ENCODE measurements at places on chromosomes 6 and 20.

GRCh38 chr6:85403331-85404015, 46.4 kb upstream of the NT5E start:
- no peak for DNase-seq

- no peak for DNase-seq
Measured at GRCh38 chr20:7264137-7264536, 496.7 kb downstream of the BMP2 start.

DNA sequence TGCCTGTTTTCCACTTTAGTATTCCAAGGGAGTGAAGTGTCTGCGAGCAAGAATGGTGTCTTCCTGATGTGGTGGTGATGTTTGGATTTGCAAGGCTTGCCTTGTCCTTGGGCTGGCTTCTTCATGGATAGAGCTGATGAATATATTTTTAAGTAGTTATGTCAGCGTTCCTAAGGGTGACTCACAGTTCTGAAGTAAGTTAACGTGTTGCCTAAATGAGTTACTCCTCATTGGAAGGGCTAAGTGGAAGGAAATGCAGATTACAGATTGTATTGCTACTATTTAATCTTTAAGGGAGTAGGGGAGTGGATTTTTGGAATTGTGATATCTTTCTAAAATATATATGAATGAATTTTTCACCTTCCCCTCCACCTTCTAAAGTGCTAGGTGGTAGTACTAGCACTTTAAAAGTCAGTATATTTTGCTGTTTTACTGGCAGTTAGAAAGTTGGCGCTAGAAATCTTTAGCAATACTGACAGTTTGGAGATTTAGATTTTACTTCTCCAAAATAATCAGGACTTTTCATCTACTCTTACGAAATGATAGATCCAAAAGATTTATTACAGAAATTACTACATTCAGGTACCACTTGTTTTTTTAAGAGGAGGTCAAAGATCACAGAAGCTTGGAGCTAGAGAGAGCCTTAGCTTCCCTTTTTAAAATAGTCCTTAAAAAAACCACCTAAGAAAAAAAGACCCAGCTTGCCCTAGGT, 197.4 kb downstream of the JARID2 start:
- no peak for DNase-seq

DNA sequence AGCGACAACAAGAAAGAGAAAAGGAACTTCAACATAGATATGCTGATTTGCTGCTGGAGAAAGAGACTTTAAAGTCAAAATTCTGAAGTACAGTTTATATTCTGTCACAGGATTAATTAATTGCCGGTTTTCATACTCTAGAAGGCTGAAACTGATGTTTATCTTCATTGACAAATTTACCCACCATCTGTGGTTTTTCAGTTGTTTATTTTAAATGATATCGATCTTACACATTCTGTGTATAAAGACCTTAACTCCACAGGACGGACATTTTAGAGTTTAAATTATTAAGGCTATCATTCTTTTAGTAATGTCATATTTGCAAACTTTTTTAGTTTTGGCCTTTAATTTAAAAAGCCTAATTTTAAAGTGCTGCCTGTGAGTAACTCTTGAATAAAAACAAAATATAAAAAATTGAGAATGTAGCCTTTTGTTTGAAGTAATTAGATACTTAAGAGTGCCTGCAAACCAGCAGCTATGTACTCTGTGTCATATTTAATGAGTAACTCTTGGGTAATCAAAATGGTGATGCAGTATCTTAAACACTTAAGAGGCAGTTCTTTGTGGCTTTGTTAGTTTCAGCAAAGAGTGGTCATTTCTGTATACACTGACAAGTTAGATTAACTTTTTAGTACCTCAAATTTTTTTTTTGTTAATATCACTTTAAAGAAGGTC, 59.3 kb downstream of the CDC5L start:
- no peak for DNase-seq

GRCh38 chr6:152184573-152184916, 377.1 kb downstream of the ESR1 start:
- DNase-seq: no peak

DNA sequence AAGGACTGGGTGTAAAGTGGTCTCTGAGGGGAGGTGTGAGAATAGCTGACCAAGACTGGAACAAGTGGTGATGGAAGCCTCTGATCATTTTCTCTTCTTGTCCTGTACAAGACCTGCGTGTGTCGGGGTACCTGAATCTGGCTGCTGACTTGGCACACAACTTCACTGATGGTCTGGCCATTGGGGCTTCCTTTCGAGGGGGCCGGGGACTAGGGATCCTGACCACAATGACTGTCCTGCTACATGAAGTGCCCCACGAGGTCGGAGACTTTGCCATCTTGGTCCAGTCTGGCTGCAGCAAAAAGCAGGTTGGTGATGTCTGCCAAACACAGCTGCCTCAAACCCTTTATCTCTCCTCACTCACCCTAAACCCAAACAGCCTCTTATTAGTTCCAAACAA, 1.7 kb upstream of the HSD17B8 start:
- no peak for DNase-seq

DNA sequence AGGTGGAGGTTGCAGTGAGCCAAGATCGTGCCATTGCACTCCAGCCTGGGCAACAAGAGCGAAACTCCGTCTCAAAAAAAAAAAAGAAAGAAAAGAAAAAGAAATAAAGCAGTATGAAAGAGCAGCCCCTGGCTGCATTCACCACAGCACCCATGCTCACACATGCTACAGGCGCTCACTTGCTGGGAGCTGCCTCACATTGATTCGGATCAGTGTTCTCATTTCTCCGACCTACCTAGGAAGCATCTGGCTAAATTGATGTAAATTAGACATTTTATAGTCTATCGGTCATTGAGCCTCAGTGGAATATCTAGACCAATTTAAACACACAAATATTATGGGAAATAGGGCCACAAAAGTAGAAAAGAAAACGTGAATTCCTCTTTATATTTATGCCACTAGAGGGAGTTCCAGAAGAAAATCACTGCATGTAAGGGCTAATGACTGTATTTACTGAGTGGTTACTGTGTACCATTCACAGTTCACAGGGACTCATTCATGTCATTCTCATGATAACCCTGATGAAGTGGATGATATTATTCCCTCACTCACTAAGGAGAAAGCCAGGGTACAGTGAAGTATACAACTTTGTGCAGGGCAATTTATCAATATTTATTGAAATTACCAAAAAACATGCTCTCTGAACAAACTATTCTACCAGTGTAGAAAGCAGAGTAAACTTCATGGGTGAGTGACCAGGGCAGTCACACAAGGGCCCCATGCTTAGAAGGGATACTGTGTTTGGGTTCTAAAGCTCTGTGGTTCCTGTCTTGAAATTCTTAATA, 5.3 kb upstream of the MOG start:
- no peak for DNase-seq

GRCh38 chr6:97293198-97293696, 10.2 kb upstream of the MMS22L start:
- no peak for DNase-seq

DNA sequence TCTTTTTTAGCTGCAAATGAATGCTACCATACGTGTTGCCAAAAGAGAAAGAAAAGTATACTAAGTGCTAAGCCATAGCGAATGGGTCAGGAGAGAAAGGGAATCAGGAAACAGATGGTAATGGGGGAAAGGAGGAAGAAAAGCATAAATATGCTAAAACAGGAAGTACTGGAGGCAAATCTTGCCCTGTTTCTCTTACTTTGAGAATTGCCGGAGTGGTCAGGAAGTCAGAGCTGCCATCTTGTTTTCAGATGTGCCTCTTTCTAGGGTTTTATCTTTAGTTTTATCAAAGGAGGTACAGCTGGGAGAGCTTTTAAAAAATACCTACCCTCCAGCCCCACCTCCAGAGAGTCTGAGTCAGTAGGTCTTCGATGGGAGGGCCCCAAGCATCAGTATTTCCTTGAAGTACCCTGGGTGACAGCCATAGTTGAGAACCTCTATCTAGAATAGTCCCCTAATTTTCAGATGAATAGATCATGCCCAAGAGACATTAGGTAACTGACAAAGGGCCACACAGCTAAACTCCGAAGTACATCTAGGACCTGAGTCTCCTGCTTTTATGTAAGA, 193.3 kb downstream of the CLIC5 start:
- DNase-seq: no peak

GRCh38 chr6:28161410-28162079, 19.9 kb downstream of the ZKSCAN8 start:
- peak; percentile 72 for DNase-seq

DNA sequence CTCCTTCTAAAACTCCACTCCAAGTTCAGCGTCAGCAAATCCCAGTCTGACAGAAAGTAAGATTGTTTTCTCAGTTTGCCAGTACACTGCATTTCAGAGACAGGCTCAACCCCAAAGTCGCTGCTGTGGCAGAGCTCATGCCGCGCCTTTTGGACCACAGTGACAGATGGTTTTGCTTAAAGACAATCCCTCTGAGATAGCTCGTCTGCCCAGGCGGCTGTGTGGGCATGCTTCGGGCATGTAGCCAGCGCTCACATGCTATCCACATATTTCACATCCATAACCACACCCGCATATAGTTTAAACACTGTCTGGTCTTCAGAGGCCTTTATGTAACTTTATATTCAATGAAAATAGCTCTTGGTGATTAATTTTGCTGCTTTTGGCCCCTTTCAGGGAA, 14.7 kb upstream of the PXDC1 start:
- no peak for DNase-seq

DNA sequence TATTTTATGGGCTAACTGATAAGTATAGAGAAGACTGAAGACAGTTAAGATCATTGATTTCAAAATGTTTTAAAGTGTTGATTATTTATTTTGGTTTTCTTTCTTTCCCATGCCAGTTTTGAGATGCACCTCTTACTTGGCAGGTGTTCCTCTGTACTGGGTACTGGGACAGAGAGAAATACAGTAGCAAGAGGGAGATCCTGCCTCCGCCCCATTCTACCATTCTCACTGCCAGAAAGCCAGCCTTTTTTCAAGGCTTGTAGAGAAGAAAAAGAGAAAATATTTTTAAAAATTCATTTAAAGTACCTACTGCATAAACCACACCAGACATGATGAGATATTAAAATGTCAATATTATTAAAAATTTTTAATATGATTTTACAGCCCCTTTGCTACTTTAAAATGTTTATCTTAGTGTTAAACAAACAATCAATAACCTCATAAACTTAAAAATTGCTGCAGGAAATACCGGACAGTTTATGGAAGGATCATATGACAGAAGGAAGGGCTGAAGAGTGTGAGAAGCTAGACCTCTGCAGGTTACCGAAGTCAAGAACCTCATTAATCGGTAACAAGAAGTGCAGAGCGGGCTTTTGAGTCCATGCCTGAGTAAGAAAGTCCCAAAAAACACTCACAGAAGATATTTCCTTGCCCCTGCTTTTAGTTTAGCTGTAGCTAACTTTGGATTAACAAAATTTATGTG, 117.8 kb upstream of the ESR1 start:
- DNase-seq: no peak

DNA sequence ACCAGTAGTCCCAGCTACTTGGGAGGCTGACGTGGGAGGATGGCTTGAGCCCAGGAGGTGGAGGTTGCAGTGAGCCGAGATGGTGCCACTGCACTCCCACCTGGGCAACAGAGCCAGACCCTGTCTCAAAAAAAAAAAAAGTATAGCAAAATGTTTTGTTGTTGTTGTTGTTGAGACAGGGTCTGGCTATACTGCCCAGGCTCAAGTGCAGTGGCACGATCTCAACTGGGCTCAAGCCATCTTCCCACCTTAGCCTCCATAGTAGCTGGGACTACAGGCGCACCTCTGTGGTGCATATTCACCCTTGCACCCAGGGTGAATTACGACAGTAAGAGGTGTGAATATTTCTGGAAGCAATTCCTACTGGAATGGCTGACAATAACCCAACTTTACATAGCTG, 11.4 kb upstream of the UBR2 start:
- no peak for DNase-seq

- DNase-seq: no peak
Measured at GRCh38 chr6:40210628-40211056, 276.4 kb upstream of the MOCS1 start.

- DNase-seq: no peak
Measured at GRCh38 chr6:4294636-4295035, 159.3 kb upstream of the ECI2 start.

DNA sequence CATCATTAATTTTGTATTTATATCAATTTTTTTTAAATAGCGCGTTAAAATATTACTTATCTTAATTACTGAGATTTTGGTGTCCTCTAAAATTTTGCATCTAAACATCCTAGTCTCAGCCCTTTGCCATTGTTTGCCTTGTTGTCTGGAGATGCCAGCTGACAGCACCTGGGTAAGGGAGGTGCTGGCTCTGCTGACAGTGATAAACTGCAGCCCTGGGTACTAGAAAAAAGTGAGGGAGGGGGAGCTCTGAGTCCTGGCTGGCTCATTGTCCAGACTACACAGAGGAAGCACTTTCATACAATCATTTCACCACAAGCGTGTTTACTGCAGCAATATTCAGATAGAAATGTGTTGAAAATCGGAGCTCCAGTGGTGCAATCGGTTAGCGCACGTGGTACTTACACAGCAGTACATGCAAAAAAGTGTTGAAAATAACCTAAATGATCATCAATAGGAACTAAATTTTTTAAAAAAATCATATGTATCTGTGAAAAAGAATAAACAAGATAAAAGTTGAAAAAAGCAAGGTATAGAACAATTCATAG, 18.5 kb upstream of the UBR2 start:
- no peak for DNase-seq

GRCh38 chr20:3738111-3739053, 5.9 kb downstream of the HSPA12B start:
- DNase-seq: no peak

- no peak for DNase-seq
Measured at GRCh38 chr6:70125602-70126001, 177.3 kb downstream of the COL9A1 start.

Data from activated T-helper 9 cell treated with anti-CD3 and anti-CD28 coated beads, Interleukin-2, amount 50 U/mL, for 16 hours (primary cell).